ENCODE measurements at places on chromosomes 11 and 22.

DNA sequence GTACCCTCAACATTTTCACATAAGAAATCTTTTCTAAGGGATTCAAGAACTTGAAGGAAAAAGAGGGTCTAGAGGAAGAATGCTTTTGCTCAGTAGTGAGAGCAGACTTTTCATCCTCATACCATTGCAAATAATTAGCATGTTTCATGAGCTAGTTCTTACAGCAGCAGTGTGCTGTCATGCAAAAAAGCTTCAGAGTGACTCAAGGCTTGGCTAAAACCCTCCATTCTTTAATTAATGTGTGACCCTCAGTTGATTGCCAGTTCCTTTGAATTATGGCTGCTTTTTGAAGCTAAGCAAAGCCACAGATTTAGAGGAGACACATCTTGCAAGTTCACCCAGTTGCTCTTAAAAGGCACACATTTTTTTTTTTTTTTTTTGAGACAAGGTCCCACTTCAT is 36.6 kb upstream of the PCF11 start:
- DNase-seq: no peak

- no peak for DNase-seq
Measured at GRCh38 chr11:8232414-8232813, 31.3 kb downstream of the LMO1 start.

- no peak for DNase-seq
Measured at GRCh38 chr11:90738799-90739198, 516.0 kb upstream of the CHORDC1 start.

- no peak for DNase-seq
Measured at GRCh38 chr11:66238786-66239413, 29.5 kb upstream of the RAB1B start.

DNA sequence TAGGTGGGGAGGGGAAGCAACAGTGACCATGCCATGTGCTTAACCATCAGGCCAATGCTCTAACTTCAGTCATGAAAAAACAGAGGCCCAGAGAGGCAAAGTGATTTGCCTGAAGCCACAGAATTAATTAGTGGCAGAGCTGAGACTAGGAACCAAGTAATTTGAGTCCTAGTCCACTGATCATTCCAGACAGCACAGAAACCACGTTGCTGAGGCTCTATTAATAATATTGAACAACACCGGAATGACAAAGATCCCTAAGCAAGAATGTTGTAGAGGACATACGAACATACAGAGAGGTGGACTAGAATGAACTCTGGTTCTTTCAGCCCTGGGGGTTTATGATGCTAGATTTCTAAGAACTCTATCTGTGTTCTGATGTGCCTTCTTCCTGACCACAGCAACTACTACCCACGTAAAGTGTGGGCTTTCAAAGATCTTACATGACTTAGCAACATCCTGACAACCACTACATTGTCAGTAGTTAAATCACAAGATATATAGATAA is 92.3 kb downstream of the GAB2 start:
- no peak for DNase-seq

DNA sequence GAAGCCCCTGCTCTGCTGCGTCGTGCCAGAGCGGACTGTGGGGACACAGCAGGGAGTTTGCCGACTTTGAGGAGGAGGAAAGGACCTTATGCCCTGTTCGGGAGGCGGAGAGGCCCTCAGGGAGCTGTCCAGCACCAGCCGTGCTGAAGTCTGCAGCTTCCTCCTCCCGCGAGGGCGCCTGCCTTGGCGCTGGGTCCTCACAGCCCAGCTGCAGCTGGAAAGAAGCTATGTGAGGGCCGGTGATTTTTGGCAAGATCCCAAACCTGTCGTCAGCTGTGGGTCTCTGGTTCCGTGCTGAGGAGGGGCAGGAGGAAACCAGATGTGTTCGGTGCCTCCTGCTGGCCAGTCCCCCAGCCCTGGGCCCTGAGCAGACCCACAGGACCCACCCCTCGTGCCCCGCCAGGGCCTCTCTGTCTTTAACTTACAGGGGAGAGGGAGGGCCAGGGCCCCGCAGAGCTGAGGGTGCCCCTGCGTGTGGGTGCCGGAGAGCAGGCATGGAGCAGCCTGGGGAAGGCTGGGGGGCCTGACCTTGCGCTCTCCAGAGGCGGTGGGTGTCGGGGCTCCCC is 12.0 kb downstream of the BRSK2 start:
- DNase-seq: no peak

DNA sequence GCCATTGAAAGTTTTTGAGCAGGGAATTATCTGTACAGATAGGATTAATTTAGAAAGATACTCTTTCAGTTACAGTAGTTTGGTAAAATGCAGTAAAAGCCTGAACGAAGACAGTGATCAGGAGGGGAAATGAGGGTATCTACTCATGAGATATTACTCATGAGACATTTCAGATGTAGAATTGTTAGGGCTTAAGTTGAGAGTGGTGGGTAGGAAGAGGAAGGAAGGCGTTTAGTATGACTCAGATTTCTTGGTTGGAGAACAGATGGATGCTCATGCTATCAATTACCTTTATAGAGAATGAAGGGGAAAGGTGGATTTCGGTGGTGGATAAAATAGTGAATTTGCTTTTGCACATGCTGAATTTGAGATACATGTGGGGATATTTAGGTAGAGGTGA is 15.8 kb downstream of the CCDC81 start:
- DNase-seq: no peak

- no peak for DNase-seq
Measured at GRCh38 chr11:72330131-72330727, 86.3 kb upstream of the PHOX2A start.

DNA sequence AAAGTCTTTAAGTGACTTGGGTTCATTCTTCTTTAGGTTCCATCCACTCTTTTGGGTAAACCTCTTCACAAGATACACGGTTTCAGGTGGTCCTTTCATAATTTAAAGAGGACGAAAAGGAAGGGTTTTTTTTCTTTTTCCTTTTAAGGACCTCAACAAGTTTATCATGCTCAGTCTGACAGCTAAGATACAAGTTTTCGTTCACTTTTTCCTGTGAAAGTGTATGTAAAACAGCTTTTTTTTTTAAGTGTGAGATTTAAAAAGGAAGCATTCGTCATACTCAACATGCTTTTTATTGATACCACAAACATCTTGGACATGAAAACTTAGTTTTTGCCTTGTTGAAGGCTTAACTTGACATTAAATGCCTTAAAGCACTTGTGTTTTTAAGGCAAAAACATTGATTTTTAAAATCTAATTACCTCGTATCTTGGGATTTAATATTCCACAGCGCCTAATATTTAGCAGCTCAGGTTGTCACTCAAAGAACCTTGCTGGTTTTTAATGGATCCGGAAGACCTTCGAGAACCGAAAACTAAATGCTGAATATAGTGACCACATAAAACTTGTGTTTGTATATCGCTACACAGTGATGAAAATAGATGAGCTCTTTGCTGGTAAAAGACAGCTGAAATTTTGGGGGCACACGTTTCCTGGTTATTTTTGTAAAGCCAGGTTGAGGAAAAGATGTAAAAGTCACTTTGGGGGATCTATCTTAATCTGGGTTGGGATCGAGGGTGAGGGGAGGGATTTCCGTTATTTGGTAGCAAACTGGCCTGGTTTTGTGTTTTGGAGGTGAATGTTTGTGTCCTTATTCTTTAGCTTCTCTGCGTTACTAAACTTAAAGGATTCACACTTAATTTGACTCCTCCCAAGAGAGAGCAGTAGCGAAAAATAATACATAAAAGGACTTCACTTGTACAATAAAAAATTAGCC is 2.3 kb downstream of the PCF11 start:
- no peak for DNase-seq

DNA sequence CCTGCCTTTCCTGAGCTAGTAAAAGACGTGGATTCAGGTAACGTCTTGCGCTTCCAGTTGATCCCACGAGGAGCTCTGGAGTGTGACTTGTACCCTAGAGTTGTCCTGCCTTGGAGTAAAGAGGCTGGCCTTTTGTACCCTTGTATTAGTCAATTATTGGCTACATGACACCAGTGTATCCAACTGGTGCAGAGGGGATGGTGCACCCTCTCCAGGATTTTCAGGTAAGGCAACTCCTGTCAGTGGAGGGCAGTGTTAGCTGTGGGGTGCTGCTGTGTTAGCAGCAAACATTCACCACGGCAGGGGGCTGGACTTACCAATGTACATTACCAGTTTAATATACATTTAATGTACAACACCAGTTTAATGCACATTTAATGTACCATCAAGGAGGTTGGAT is 233.5 kb downstream of the MIAT start:
- DNase-seq: no peak

- DNase-seq: no peak
Measured at GRCh38 chr11:126403658-126404057, 48.2 kb downstream of the ST3GAL4 start.

DNA sequence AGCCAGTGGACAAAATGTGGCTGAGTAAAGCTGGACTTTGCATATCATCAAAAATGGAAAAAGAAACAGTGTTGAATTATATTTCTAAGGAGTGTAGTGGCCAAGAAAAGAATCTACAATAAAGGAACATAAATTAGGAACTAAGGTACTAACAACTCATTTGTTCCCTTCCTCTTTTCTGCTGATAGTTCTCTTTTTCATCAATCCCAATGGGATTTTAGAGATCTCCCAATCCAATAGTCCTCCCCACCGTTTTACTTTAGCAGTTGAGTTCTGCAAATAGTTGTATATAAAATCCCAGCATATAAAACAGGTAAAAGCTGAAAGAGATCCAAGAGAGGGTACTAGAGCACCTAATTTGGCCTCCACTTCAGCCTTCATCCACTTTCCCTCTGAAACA is 2.0 kb downstream of the PRCP start:
- DNase-seq: no peak

GRCh38 chr11:134331354-134332188 is at the start of gene GLB1L2:
Gene GLB1L2 (plus strand): TSS chr11:134331988. CDS start chr11:134332062, 74 bp downstream.
- peak; percentile 77 for DNase-seq

DNA sequence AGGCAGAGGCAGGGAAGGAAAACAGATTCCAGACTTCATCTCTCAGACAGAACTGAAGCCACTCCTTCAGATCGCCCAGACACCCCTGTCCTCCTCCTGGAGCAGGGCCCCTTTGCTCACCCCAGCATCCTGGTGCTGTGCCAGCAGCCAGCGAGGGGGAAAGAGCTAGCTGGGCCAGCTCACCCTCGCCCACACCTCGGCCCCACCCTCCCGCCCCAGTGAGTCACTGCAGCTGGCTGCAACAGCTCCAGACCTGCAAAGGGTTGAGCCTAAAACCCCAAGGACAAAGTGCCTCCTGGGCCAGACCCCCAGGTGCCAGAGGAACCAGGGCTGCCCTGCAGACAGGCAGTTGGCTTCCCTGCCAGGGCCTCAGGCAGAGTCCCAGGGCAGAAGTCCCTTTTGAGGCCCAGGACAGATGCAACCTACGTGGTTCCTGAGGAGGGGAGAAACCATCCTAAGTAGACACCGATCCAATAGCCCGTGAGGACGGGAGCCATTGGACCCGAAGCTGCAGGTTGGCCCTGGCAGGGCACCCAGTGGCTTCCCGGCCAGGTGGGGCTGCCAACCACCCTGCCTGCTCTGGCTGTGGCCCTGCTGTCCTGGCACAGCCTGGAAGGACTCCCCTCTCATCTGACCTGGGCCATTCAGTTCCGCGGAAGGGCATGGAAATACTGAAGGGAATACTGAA is 7.2 kb downstream of the AHNAK start:
- DNase-seq: no peak

GRCh38 chr11:17397311-17398002 is 9.0 kb upstream of the KCNJ11 start:
- no peak for DNase-seq

DNA sequence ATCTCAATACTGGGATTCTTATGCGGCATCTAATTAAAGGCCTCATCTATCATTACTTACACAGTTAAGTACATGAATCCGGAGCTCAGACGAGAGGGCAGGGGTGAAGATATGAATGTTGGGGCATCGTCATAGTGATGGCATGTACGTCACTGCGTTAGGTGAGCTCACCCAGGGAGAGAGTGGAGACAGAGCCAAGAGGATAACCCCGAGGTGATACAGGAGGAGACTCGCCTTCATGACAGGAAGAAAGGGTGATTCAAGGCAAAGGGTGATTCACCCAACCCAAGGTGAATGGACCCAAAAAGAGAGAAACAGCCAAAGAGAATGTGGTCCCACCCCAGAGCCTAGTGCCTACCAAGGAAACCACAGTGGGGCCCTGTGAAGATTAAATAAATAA is 132.9 kb upstream of the BLID start:
- no peak for DNase-seq

DNA sequence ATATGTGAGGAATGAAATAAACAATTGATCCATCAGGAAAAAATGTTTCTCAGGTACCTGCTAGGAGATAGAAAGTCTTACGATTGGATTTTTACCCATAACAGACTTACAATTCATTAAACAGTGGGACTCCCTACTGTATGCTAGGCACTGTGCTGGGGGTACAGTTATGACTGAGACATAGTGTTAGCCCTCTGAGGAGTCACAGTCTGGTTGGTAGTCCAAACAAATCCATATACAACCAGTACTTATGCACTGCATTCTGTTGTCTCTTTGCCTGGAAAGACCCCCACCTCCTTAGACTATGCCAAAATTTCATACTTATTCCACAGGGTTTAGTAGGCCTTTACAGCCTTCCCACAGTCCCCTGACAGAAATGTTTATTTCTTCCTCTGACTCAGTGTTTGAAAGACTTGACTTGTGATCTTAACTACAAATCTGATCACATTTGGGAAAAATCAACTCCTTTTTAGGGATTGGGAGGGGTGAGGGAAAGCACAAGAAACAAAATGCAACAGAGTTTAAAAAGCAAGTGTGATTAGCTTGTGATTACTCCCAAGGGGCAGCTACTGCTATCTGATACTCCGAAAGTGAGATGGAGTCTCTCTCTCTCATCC is 69.4 kb upstream of the HORMAD2 start:
- no peak for DNase-seq

GRCh38 chr11:130151196-130151595 is 8.4 kb upstream of the ST14 start:
- DNase-seq: no peak

DNA sequence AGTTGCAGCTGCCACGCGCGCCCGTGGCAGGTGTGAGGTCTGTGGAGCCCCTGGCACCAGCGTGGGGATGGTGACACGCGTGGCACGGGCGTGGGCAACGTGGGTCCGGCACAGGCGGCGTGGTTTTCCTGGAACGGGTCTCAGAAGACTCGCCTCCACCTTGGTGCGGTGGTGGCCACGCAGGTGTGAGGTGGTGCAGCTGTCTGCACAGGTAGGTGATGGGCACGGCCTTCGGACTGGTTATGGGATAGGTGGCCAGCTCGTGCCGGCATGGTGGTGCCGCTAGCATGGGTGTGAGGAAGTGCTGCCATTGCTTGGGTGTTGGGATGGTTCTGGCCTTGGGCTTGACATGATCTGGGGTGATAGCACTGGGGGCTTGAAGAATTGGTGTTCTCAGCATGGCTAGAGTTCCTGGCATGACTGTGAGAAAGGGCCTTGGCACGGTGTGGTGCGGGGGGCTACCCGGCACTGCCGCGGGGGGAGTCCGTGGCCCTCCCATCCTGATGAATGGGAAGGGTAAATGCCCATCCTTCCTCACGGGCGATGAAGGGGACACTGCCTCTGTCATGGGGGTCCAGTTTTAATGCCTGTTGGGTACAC is 531 bp downstream of the DAGLA start:
- no peak for DNase-seq
